ENCODE measurements at places on chromosomes 7 and 10.

DNA sequence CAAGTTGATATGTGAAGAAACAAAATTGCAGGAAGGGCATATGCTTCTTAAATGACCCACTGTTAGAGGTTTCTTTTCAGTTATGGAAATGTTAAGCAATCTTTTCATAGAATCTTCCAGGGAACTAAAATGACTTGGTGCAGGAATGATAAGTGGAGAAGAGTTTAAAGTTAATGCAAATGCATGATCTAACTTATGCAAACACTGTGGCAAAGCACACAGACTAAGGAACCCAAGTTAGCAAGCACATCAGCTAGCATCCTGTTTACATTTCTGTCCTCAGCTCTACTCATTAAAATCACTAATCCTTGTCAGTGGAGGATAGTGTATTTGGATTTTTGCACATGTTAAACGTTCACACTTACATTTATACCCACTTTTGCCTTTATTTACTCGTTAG, 9.3 kb downstream of the CLCN1 start:
- DNase-seq = no peak

GRCh38 chr10:79192677-79193003, 123.9 kb downstream of the ZMIZ1 start:
- no peak for DNase-seq

DNA sequence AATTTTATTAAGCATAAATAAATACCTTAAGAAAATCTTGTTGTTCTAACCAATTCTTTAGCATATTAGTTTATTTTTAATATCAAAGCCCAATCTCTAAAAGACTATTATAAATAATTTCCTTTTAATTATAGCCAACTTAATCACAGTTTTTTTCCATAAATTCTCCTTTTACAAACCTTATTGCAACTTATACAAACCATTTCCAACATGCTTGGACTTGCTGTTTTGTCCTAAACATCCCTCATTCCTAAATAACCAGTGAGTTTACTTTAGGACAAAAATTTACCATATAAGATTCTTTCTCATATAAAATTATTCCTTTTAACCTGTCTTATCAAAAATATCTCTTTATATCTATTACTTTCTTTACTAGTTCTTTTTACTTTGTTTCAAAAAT, 25.2 kb upstream of the LSM8 start:
- DNase-seq = no peak

DNA sequence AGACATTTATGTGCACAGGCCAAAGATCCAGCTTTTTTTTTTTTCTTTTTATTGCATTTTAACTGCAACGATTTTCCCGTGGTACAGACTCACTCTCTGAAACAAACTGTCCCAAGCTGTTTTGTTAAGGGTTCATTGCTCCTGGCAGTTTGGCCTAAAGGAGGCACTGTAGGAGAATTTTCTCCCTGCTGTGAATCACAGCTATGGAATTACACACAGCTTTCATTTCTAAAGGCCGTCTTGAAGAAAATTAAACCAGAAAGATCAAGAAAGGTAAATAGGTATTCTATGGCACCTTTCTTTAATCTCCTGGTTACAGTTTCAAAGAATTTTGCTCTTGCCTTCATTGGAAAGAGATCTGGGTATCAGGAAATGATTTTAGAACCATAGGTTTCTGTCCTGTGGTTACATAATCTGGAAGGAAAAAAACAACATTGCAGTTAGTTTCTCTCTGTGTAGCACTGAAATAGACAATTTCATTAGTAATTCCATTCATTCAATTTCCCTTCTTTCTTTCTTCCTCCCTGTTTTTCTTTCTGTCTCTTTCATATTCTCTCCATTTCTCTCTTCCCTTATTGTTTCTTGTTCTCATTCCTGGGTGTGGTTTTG, 51.2 kb downstream of the PDK4 start:
- no peak for DNase-seq

GRCh38 chr7:108266035-108266434, 135.9 kb upstream of the LAMB4 start:
- no peak for DNase-seq

GRCh38 chr7:29798422-29798821, 7.9 kb upstream of the WIPF3 start:
- no peak for DNase-seq

DNA sequence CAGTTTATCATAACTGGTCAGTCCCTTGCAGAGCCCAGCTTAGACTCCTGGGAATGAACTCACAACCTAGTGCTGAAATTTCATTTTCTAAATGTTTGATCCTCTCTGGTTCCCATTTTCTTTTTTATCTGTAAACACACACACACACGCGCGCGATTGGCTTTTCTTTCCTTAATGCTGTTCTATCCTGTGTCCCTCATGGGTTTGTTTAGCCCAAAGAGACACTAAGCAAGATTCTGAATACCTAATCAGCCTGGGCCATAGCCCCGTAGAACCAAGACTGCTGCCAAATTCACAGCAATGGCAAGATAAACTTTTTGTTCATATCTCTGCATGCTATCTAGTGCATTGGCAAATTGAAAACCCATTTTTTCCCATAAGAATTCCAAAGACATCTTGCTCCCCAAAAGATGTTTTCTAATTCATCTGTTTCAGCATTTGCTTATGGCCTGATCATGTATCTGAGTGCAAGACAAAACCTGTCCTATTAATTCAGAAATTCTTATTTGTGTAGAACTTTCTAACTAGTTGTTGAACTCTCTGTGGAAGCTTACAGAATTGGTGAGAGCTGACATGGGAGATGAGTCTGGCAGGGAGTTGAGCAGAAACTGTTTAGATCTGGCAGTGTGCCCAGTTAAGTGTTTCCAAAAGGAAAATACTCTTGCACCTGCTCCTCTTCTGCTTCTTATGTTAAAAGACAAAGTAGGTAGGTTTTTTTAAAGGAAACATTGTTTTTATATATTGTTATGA, 1.8 kb upstream of the IFIT1 start:
- no peak for DNase-seq
